ACHN (cell line): ENCODE measurements at places on chromosomes 12 and 14.

DNA sequence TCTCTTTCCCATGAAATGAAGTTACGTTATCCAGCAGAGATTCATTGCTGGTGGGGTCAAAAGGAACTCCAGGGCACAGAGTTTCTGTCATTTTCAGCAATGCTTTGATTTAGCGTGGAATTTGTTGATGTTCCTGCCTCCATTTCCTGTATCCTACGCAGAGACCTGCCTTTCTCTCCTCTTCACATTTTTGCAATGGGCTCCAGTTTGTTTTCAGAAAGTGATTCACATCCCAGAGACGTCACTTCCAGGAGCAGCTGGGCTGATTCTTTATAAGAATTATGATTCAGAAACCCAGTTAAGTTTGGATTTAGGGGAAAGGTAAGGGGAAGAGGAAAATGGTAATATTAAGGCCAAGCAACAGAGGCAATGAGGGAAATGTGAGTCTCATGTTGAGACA is 11.6 kb downstream of the RNASE10 start:
- no peak for DNase-seq

DNA sequence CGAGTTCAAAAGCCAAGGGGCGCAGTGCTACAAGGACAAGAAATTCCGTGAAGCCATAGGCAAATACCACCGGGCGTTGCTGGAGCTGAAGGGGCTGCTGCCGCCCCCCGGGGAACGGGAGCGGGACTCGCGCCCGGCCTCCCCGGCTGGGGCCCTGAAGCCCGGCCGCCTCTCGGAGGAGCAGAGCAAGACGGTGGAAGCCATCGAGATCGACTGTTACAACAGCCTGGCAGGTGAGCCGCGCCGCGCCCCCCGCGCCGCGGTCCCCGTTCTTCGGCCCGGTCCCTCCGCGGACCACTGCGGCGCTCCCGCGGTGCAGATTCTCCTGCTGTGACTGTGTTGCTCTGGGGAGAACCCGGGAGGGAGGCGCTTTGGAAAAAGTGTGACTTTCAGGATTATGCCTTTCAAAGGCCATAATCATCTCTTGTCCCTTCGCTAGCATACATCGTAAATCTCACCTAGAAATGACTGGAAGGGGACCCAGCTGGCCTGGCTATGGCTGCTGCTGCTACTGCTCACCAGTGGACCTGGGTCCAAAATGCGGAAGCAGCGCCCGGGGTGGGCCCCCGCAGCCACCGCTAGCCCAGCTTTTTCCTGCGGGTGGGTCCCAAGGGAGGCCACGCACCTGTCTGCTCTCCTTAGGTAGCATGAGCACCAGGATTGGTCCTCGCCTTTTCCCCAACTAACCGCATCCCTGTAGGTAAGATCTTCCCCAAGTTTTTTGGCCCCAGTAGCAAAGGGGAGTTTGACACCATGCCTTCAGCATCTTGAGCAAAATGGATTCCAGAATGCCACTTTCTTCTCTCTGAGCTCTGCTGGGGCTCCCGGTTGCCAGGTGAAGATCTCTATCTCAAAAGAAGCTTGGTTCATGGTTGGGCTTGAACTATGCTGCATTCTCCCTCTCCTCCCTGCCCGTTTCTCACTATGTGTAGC is 853 bp downstream of the TTC9 start:
- DNase-seq = no peak

DNA sequence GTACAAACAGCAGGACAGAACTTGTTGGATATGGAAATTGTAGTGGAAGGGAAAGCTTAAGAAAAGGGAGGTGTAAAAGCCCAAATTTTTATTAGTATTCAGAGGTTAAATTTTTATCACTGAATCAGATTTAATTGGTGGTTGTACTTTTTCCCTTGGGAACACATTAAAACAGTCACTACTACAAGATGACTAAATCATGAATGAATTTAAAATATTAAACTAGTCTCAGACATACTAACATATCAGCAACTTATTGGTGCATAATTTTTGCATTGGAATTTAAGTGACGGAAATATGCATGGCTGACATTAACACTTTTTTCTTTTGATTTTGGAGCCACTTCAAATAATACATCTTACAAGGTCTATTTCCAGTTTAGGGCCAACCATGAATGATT is 27.6 kb downstream of the SAMD4A start:
- DNase-seq = no peak

GRCh38 chr14:65881642-65882041 is 469.1 kb downstream of the FUT8 start:
- no peak for DNase-seq

DNA sequence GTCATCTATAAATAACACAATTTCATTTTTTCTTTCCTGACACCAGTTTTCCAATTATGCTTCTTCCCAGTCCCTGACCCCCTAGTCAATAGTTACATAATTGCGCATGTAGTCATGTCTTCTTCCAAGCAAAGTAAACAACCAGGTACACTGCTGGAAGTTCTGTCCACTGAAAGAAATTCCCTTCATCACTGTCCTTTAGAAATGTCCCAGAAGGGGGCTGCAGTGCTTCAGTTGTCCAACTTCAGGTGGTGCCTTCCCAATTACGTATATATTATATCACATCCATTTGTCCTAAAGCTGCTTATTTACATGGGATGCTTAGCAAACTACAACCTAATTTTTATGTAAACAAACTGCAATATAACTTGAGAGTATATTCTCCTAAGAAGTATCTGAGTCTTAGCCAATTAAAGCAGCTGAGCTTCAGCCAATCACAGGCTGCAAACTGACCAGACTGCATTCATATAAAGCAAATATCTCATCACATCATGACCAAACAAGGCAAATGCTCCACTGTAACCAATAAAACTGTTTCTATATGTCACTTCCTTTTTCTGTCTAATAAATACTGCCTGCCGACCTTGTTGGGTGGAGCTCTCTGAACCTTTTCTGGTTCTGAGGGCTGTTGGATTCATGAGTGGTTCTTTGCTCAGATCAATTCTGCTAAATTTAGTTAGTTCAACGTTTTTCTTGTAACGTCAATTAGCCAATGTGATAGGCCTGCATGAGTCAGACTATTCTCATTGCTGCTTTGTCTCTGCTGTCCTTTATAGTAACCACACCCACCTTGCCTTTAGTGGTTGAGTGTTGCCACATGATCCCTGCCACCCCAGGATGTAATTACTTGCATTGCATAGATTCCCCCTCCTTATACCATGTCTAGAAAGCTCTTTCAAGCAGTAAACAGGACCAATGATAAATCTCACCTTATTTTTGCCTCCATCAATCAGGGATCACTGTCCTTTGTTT is 239.3 kb downstream of the ALG10B start:
- DNase-seq = no peak

- DNase-seq = peak; percentile 76
These were observed 8.3 kb downstream of the CISTR start for GRCh38 chr12:53743266-53744129.

DNA sequence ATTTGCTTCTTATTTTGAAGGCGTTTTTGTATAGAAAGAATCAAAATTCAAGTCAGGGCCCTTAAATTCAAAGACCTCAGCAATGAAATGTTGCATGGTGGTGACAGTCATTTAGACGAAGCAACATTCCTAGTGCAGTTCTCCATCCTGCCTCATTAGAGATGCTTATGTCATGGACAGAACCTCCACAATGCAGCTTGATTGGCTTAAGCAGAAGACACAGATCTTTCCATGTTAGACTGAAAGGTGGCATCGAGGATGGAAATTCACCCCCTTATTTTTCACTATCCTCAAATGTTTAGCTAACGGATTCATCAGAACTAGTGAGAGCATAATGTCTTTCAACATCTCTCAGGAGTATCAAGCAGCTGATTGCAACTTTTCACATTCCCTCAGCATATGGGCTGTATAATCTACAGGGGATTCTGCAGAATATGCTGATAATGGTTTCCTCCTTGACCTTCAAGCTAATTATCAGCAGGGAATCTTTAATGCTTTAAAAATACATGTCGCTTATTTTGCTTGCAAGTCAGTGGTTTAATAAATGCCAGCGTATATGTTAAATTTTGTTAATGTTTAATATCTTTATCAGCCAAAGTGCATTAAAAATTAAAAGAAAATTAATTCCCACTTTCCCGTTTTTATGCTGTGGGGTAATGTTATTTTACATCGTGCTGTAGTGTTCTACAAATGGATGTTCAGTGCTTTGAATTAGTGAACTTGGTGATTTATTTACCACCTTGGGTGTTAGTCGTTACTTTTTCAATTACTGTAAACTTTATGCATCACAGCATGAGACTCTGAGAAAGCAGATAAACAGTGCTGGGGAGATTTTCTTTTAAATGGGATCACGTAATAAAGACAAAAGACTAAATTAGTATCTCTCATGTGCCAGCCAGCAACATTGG is 12.8 kb upstream of the NRDE2 start:
- DNase-seq = no peak

DNA sequence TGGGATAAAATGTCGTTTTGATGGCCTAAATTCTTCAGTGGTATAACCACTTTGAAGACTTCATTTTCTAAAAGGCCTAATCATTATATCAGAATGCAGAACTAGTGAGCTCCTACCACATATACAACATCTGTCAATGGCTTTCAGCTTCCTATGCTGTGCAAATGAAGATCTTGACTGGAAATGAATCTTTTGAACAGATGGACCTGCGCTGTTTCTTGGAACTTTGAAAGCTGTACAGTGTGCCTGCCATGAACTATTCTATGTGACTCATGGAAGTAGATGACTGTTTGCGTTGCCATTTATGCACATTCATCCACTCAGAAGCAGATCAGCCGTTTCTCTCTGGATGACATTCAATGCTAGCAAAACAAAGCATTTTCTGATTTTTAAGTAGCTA is 542.2 kb upstream of the USP15 start:
- DNase-seq = no peak

DNA sequence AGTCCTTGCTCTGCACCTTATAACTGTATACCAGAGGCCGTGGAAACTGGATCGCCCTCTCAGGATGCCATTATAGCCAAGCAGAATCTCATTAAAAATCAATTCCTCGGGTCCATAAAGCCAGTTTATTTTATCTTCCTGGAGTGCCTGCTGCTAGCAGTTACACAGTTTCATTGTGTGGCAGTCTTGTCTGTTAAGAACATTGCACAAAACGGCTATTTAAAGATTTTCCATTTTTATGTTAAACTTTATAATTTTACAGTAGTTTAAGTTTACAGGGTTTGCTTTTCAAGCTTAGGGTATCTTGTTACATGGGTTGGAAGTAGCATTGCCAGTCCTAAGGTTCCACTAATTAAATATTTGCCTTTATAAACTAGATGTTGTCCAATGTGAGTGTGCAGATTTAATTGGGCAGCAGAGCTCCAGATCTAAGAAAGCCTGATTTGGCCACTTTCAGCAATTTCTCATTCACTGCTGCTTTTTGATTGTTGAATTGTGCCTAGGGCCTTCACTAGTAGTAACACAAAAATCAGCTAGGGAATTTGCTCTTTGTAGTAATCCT is 17.0 kb downstream of the TMEM30B start:
- no peak for DNase-seq

- DNase-seq = no peak
These were observed 159.2 kb downstream of the CALM1 start for GRCh38 chr14:90556012-90556477.

- peak; percentile 10 for DNase-seq
These were observed 57.9 kb downstream of the NAV3 start for GRCh38 chr12:77888611-77889010.

- no peak for DNase-seq
These were observed 62.2 kb upstream of the CFL2 start for GRCh38 chr14:34776611-34777010.

- DNase-seq = no peak
These were observed 14.0 kb downstream of the RNF34 start for GRCh38 chr12:121413917-121414316.

DNA sequence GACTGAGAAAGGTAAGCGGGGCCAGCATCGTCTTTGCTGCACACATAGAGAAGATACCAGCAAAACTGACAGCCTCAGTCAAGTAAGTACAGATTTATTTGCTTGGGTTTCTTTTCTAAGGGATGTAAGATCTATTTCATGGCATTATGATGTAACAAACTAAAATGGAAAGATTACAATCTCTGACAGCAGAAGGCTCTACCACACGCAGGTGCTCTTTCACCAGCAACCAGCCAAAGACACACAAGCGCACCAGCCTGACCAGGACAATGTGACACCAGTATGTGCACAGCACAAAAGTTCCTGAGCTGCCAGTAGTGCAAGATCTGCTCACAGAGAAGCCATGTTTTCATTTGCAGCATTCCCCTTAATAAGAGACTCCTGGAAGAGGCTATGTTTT is 311.1 kb downstream of the MED13L start:
- DNase-seq = no peak

- DNase-seq = no peak
These were observed 207.2 kb downstream of the NUBPL start for GRCh38 chr14:31768355-31768754.

- peak; percentile 69 for DNase-seq
These were observed 14.2 kb downstream of the BLTP3B start for GRCh38 chr12:100128512-100128908.

DNA sequence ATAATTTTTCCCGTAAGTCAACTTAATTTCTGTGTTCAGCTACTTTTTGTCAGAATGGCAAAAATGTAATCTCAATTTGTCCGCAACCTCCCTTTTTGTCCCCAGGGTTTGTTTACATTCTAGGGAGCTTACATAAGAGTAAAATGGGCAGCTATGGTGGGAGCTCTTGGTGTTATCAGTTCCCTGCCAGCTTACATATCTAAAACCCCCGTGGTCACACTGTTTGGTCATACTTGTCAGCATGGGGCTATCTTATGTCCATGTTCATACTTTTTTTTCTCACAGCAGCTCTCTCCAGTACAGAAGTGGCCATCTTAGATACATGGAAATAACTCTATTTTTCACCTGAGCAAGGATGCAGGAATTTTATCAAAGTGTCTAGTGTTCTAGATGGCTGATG is 16.7 kb downstream of the SLCO1C1 start:
- no peak for DNase-seq

GRCh38 chr12:86261578-86261977 is 5.4 kb upstream of the MGAT4C start:
- DNase-seq = no peak

- DNase-seq = no peak
These were observed 66.0 kb downstream of the DENND5B start for GRCh38 chr12:31524791-31525495.

- DNase-seq = no peak
These were observed 109.6 kb downstream of the CNTN1 start for GRCh38 chr12:40801861-40802260.

- DNase-seq = peak; percentile 76
These were observed 226.4 kb upstream of the CAND1 start for GRCh38 chr12:67042697-67043131.

DNA sequence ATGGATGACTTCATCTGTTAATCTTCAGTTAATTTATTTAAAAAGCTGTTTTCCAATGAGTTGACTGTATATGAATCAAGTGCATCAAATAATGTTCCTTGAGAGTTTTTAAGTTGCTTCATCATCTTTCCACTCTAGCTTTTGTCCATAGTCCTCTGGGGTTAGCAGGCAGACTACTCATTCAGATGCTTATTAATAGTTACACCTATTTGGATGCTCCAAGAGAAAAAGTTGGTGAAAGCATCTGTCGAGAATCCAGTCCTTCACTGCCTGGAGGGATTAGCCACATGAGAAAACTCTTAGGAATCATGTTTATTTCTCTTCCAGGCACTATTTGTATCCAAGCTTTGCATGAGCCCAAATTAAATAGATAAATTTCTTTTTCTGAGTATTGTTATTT is 70.2 kb downstream of the DACT1 start:
- no peak for DNase-seq

GRCh38 chr14:92724516-92725340 is 23.7 kb downstream of the LGMN start:
- no peak for DNase-seq

GRCh38 chr14:50407111-50407812 is 10.6 kb upstream of the CDKL1 start:
- no peak for DNase-seq
